ENCODE measurements at places on chromosomes 6 and 20.

GRCh38 chr6:155152211-155153076, 111.4 kb upstream of the CLDN20 start:
- H3K27ac ChIP-seq: no peak overlapping the region
- no peak for DNase-seq

- no peak for DNase-seq
- H3K27me3 ChIP-seq: no peaks in the 10 kb centered on the region
- H3K4me3 ChIP-seq: no peak overlapping the region
- H3K36me3 ChIP-seq: no peaks in the 10 kb centered on the region
Measured at GRCh38 chr6:144123421-144123820, 26.9 kb upstream of the STX11 start.

DNA sequence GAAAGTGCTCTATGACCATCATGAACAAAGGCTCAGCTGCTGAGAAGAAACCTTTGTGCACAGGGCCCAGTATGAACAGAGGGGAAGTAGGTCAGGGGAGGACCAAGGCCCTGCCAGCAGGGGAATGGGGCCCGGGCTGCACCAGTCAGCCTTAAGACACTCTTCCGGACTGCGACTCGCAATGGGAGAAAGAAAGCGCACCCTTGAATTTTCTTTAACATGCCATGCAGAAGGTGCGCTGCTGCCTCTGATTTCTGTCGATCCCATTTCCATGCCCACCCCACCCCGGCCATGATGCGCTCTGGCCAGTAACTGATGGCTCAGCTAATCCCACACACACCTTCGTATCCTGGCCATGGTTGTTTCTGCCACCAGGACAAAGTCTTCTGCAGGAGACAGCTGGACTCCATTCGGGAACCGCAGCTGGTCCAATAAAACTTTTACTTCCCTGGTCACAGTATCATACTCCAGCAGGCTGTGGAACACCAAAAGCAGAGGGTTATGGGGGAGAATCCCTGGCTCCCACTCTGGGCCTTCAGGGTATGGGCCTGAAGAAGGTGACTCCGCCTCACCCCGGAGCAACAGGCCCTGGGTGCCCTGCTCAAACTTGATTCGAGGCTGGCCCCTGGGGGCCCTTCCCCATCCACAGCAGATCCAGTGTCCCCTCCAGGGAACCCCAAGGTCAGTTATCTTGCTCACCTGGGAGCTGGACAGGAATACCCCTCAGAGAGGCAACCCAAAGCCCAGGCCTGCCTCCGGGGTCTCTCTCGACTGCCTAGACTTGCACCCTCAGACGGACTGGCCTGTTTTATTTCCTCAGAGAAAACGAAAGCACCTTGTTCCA, 20.3 kb downstream of the CST7 start:
- peaks cover 57% of the 10 kb centered on the region for H3K4me1 ChIP-seq
- peaks cover 67% of the 10 kb centered on the region for H3K36me3 ChIP-seq
- H3K4me3 ChIP-seq: no peak overlapping the region
- H3K27ac ChIP-seq: peak overlapping the region; percentile 90

- H3K4me1 ChIP-seq: no peaks in the 10 kb centered on the region
- peaks cover 41% of the 10 kb centered on the region for H3K27me3 ChIP-seq
- H3K36me3 ChIP-seq: no peaks in the 10 kb centered on the region
- no peak overlapping the region for H3K4me3 ChIP-seq
Measured at GRCh38 chr20:4233520-4233919, 218.2 kb upstream of the RNF24 start.

DNA sequence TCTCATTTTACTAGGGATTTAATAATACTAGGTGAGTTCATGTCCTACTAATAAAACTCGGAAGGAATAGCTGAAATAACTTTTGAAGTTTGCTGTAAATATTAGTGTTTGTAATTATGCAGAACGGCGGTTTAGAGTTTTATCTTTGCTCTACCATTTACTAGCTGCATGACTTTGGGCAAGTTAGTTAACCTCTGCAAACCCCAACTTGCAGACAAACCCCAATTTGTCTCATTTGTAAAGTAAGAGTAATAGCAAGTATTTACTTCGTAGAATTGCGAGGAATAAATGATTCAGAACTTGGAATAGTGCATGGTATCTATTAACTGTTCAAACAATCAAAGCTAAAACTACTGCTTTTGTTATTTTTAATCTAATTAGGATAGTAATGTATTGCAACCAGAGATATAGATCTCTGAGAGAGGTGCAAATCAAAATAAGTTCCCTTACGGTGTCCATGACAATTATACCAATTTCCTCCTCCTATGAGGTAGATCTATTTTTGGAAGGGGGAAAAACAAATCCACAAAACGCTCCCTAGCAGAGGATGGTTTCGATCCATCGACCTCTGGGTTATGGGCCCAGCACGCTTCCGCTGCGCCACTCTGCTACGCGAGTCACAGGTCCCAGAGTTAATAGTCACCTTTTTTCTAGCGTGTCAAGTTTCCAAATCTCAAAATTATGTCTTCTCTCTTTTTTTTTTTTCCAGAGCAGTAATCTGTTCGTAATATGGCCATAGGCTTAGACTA, 35.1 kb upstream of the BTN3A2 start:
- H3K4me1 ChIP-seq: peaks cover 45% of the 10 kb centered on the region
- H3K27ac ChIP-seq: peak overlapping the region; percentile 96
- DNase-seq: peak; percentile 52
- H3K4me3 ChIP-seq: peak overlapping the region; percentile 80
- H3K27me3 ChIP-seq: peaks cover 21% of the 10 kb centered on the region

DNA sequence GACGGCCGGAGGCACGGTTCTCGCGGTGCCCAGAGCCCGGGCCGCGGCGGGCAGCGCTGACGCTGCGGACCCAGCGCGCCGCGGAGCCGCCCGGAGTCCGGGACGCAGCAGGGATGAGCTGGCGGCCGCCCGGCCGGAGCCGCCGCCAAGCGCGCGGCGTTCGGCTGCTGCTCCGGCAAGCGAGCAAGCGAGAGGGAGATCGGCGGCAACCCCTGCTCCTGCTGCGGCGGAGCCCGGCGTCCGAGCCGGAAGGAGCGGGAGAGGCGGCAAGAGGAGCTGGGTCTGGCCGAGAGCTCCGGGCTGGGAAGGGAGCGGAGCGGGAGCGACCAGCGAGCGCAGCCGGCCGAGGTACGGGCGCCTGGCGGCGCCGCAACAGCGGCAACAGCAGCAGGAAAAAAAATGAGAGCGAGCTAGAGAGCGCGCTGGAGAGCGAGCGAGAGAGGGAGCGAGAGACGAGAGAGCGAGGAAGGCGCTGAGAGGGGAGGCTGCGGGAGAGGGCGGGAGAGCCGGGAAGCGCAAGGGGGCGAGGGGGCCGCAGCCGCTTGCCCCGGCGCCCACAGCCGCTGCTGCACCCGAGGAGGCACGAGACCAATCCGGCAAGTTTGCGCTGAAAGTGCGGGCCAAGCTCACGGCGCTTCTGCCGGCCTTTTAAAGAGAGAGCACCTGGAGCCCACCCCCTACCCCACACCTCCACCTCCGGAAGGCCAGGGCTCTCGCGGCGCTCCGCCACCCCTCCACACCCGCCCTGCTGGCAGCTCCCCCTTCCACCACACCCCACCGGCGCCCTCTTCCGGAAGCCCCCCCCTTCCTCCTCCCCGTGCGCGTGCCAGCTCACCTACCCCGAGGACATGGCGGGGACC, 496 bp downstream of the GRM4 start:
- H3K4me1 ChIP-seq: peaks cover 14% of the 10 kb centered on the region
- peaks cover 68% of the 10 kb centered on the region for H3K27me3 ChIP-seq
- no peak for DNase-seq
- H3K36me3 ChIP-seq: peaks cover 4% of the 10 kb centered on the region
- no peak overlapping the region for H3K27ac ChIP-seq
- H3K4me3 ChIP-seq: peak overlapping the region; percentile 76

DNA sequence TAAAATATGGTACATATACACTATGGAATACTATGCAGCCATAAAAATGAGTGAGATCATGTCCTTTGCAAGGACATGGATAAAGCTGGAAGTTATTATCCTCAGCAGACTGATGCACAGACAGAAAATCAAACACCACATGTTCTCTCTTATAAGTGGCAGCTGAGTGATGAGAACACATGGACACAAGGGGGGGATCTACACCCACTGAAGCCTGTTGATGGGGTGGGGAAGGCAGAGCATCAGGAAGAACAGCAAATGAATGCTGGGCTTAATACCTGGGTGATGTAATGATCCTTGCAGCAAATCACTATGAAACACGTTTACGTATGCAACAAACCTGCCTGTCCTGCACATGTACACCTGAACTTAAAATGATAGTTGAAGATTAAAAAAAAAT, 71.3 kb downstream of the MANEA start:
- H3K27ac ChIP-seq: no peak overlapping the region
- DNase-seq: no peak
- H3K27me3 ChIP-seq: peaks cover 24% of the 10 kb centered on the region
- H3K4me1 ChIP-seq: no peaks in the 10 kb centered on the region
- H3K4me3 ChIP-seq: no peak overlapping the region

GRCh38 chr20:21713901-21714296, 8.4 kb downstream of the PAX1 start:
- DNase-seq: no peak
- no peak overlapping the region for H3K4me3 ChIP-seq
- H3K27ac ChIP-seq: no peak overlapping the region
- H3K27me3 ChIP-seq: peaks cover 83% of the 10 kb centered on the region
- H3K4me1 ChIP-seq: no peaks in the 10 kb centered on the region

- no peak overlapping the region for H3K4me3 ChIP-seq
- H3K36me3 ChIP-seq: no peaks in the 10 kb centered on the region
- peaks cover 9% of the 10 kb centered on the region for H3K4me1 ChIP-seq
- no peaks in the 10 kb centered on the region for H3K27me3 ChIP-seq
Measured at GRCh38 chr6:63600136-63600535, 27.9 kb downstream of the LOC128125822 start.

DNA sequence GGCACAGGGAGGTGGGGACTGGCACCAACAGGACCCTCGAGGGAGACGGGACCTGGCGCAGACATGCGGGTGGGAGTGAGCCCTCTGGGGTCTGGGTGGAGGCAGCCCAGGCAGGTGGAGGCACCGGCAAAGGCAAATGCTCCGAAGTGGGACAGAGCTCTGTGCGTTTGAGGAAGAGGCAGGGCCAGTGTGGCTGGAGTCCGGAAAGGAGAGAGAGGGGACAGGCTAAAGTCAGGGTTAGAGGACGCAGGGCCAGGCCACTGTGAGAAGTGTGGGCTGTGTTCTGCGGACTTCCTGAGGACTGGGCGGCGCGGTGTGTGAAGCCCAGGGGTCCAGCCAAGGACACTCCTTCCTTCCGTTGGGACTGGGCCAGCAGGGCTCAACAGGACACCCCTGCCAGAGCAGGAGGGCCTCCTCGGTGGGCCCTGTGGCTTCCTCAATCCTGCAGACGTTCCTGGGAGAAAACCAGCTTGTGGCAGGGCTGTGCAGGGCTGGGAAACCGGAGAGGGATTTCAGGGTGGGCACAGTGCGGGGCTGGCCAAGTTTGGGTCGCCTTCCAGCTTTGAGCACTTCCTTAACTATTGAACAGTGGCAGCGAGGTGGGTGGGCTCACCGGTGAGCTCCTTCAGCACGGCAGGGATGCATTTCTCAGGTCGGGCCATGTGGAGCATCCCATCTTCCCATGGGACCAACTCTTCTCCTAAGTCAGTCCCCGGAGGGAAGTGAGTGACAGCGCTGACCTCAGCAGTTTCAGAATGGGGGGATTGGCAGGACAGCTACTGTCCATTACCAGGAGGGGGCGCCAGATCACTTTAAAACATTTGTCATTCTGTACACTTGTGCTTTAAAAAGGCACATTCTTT, 22.5 kb downstream of the MOCS3 start:
- DNase-seq: peak; percentile 41
- no peak overlapping the region for H3K4me3 ChIP-seq
- peaks cover 77% of the 10 kb centered on the region for H3K27me3 ChIP-seq
- H3K4me1 ChIP-seq: no peaks in the 10 kb centered on the region
- no peak overlapping the region for H3K27ac ChIP-seq

- no peak overlapping the region for H3K4me3 ChIP-seq
- no peak for DNase-seq
- no peaks in the 10 kb centered on the region for H3K27me3 ChIP-seq
- H3K27ac ChIP-seq: no peak overlapping the region
- H3K36me3 ChIP-seq: no peaks in the 10 kb centered on the region
- H3K4me1 ChIP-seq: peaks cover 5% of the 10 kb centered on the region
Measured at GRCh38 chr20:34907616-34908469, 31.4 kb downstream of the ACSS2 start.

- peaks cover 81% of the 10 kb centered on the region for H3K4me1 ChIP-seq
- peaks cover 47% of the 10 kb centered on the region for H3K36me3 ChIP-seq
- DNase-seq: no peak
- peak overlapping the region; percentile 55 for H3K27ac ChIP-seq
Measured at GRCh38 chr6:16136091-16136490, 7.2 kb downstream of the MYLIP start.

DNA sequence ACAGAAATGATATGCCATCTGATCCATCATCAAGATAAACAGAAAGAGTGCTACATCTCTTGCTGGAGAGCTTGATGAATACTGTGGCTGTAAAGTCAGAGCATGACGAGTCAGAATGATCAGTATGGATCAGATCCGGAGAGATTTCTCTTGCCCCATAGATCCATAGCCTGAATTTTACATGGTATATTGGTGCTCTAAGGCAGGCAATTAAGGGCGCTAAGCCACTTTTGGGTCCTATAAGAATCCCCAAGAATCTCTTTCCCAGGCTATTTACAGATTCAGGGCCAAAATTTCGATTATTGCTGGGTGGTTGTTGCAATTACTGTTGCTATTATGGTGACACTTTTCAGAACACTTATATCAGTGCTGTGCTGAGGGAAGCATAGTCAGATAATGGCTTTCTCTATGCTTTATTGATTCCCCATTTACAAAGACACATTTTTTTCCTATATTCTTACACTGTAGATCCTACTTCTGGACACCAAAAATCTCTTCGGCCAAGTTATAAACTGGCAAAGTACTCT, 94.4 kb downstream of the ADGRB3 start:
- H3K27me3 ChIP-seq: no peaks in the 10 kb centered on the region
- DNase-seq: no peak
- no peaks in the 10 kb centered on the region for H3K4me1 ChIP-seq
- H3K36me3 ChIP-seq: no peaks in the 10 kb centered on the region

DNA sequence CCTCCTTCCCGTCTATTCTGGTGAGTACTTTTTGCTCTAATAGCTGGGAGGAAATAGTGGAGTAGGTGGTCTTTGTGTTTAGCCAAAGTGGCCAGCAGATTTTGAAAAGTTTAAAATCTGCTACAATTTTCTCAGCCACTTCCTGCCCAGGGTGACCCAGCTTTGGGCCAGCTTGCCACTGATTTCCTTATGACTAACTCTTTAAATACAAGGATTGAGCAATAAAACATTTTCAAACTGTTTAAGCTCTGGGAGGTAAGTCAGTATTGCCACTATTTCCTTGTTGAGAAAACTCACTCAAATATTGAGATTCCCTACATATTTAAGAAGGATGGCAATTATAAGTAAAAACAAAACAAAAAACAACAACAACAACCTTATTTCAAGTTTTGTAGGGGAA, 54.5 kb downstream of the TRMT11 start:
- no peaks in the 10 kb centered on the region for H3K27me3 ChIP-seq
- no peak overlapping the region for H3K4me3 ChIP-seq
- H3K36me3 ChIP-seq: peaks cover 33% of the 10 kb centered on the region
- no peak for DNase-seq

GRCh38 chr6:46606338-46606737, 46.3 kb downstream of the CYP39A1 start:
- H3K27ac ChIP-seq: no peak overlapping the region
- DNase-seq: no peak
- no peak overlapping the region for H3K4me3 ChIP-seq
- H3K27me3 ChIP-seq: peaks cover 32% of the 10 kb centered on the region
- peaks cover 1% of the 10 kb centered on the region for H3K36me3 ChIP-seq
- H3K4me1 ChIP-seq: no peaks in the 10 kb centered on the region
